ENCODE measurements at places on chromosomes 5 and 9. TPM values are rescaled to one million over a fixed set of nuclear protein-coding genes. Genes with fewer than 3 reads are reported as not detected.

- H3K27ac ChIP-seq: no peak overlapping the region
- no peaks in the 10 kb centered on the region for H3K4me1 ChIP-seq
- no peaks in the 10 kb centered on the region for H3K27me3 ChIP-seq
- no peaks in the 10 kb centered on the region for H3K36me3 ChIP-seq
- no peak for DNase-seq
- H3K4me3 ChIP-seq: no peak overlapping the region
These were observed 79.6 kb downstream of the TLE4 start for GRCh38 chr9:79651251-79651795.

- peaks cover 5% of the 10 kb centered on the region for H3K36me3 ChIP-seq
- no peak overlapping the region for H3K27ac ChIP-seq
- DNase-seq: no peak
- H3K4me1 ChIP-seq: peaks cover 44% of the 10 kb centered on the region
- H3K27me3 ChIP-seq: no peaks in the 10 kb centered on the region
These were observed 251.6 kb upstream of the PTGER4 start for GRCh38 chr5:40428126-40428525.

GRCh38 chr9:32401488-32401887 lies 17.0 kb downstream of the ACO1 start:
- DNase-seq: no peak
- no peak overlapping the region for H3K27ac ChIP-seq
- no peak overlapping the region for H3K4me3 ChIP-seq
- H3K4me1 ChIP-seq: no peaks in the 10 kb centered on the region
- no peaks in the 10 kb centered on the region for H3K27me3 ChIP-seq

- no peak overlapping the region for H3K27ac ChIP-seq
- no peak overlapping the region for H3K4me3 ChIP-seq
- H3K36me3 ChIP-seq: peaks cover 2% of the 10 kb centered on the region
- no peak for DNase-seq
- no peaks in the 10 kb centered on the region for H3K27me3 ChIP-seq
These were observed 2.9 kb upstream of the RBM22 start for GRCh38 chr5:150703762-150704161.

DNA sequence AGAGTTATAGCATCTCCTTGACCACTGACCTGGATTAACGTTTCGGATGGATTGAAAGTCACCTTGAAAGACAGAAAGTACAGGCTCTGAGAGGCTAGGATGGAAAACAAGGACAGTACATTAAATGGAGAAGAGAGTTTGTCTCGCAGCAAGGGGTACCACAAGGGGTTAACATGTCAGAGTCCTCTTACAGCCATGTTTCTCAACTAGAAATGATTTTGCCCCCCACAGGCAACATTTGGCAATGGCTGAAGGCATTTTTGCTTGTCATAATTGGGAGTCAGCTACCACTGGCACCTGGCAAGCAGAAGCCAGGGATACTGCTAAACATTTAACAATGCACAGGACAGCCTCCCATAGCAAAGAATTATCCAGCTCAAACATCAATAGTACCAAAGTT lies 90.8 kb upstream of the EQTN start:
- no peak for DNase-seq
- no peak overlapping the region for H3K27ac ChIP-seq
- H3K36me3 ChIP-seq: no peaks in the 10 kb centered on the region
- H3K4me3 ChIP-seq: no peak overlapping the region
- no peaks in the 10 kb centered on the region for H3K4me1 ChIP-seq

GRCh38 chr5:55096182-55096581 lies 6.3 kb upstream of the GZMA start:
- peaks cover 16% of the 10 kb centered on the region for H3K27me3 ChIP-seq
- DNase-seq: no peak
- H3K36me3 ChIP-seq: peaks cover 28% of the 10 kb centered on the region

DNA sequence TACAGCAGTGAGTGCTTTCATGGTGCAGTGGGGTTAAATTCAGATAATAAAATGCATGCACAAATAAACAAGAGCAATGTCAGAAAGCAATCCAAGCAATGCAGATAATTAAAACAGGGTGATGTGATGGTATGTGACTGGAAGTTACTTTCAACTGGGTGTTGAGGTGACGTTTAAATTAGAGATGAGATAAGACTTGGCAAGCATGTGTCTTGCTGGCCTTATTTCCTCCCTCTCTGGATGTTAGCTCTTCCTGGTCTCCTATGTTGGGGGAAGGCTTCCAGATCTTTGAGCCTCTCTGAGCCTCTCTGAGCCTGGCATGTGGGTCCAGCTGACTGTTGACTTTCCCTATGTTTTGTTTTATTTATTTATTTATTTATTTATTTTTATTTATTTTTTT lies 54.4 kb downstream of the DOCK2 start:
- no peaks in the 10 kb centered on the region for H3K27me3 ChIP-seq
- DNase-seq: no peak
- peaks cover 28% of the 10 kb centered on the region for H3K36me3 ChIP-seq
- H3K4me3 ChIP-seq: no peak overlapping the region
- H3K27ac ChIP-seq: peak overlapping the region; percentile 7

- H3K27ac ChIP-seq: no peak overlapping the region
- no peaks in the 10 kb centered on the region for H3K4me1 ChIP-seq
- no peaks in the 10 kb centered on the region for H3K36me3 ChIP-seq
- no peak overlapping the region for H3K4me3 ChIP-seq
- no peaks in the 10 kb centered on the region for H3K27me3 ChIP-seq
- no peak for DNase-seq
These were observed 499.2 kb downstream of the CDH18 start for GRCh38 chr5:19488786-19489185.

CD14 gene
- not detected for total RNA-seq

ZNF189 gene
- 8.3 TPM for total RNA-seq

ENHO gene
- not detected for total RNA-seq

CTNND2 gene
- not detected for total RNA-seq

NFIB gene
- not detected for total RNA-seq
